Fibroblast of skin of right biceps (primary cell): ENCODE measurements at places on chromosomes 12 and 14.

DNA sequence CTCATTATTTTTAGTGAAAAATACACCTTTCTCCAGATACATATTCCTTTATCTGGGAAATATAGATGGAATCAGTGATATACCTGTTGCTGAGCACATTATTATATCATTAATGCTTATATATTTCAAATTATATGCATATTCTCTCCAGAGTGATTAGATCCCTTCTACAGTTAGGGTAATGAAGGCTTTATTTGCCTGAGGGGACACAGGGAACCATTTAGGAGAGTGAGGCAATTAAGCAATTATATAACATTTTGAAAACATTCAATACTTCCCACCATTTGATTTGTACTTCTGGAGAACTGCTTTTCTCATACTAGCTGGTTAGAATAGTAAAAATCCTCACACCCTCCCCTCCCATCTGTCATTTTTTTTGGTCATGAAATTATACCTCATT lies 212.8 kb upstream of the NOVA1 start:
- DNase-seq: no peak

GRCh38 chr14:103001226-103001625 lies 56.1 kb downstream of the CDC42BPB start:
- DNase-seq: no peak

DNA sequence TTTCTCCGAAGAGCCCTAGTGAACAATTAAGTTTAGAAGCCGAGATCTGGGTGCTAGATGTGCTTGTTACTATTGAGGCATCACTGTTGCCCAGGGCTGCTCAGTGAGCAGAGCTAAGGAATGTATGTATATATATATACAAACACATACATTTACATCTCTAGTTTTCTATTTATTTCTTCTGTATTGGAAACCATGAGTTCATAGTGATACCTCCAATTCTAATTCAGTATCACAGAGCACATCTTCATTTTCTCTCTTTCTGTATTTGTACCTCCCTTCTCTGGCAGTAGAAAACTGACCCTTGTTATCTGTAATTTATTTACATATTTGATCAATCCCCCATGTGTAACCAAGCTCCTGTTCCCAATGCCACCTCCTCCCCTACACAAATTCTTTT lies 40.7 kb upstream of the FUT8 start:
- DNase-seq: no peak

- DNase-seq: no peak
These were observed 47.2 kb downstream of the NPAS3 start for GRCh38 chr14:32985866-32986265.

DNA sequence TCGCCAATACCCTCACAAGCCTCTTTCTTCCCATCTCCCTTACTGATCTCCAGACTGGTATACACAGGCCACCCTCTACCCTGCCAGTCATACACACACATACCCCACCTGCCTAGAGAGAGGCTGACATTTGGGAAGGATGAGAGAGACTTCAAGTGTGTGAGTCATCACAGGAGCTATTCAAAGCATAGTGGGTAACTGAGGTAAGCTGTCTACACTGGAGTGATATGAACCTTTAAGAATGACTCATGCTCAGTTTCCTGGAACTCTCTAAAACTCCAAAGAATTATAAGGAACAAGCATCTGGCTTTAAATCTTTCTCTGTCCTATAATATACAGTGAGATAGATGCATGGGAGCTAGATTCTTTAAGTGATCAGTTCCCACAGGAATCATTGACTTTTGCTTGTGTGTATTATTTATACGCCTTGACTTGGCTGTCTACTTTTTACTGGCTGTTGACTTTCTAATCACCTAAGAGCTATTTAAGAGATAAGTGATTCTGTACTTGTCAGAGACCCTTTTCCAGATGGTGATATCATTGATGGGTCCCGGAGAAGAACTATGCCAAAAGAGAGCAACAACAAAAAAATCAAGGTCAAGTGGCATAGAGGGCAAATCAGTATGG lies 5.8 kb downstream of the IGF1 start:
- peak; percentile 51 for DNase-seq

DNA sequence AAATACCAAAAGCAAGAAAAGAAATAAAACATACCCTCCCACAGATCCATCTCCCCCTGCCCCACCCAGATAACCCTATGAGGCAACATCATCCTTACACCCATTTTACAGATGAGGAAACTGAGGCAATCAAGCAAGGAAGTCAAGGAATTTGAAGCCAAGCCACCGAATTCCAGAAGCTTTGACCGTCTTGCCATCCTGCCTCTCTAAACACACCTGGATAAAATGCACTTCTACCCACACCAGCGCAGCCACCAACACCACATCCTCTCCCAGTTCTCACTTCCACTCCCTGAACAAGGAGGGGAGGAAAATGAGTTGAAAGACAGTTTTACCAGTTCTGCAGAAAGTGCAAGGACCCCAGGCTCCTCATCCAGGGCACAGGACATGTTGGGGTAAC lies 13.6 kb downstream of the CMKLR1 start:
- no peak for DNase-seq

- DNase-seq: no peak
These were observed 167.5 kb upstream of the RPL10L start for GRCh38 chr14:46819117-46819516.

DNA sequence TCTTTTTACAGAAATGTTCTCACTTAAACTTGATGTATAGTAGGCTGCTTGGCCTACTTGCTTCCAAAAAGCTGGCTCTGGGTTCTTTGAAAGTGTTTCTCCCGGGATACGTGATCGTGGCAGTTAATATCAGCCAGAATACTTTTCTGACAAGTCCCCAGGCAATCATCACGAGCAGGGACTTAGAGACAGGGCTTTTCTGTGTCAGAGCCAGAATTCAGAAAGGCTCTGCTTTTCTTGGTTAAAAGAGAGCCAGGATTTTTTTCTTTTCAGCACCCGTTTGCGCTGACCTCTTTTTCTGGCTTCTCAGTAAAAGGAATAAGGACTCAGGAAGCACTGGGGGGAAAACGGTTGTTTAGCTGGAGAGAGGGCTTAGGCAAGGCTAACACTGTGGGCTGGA lies 57.8 kb upstream of the ARHGAP5 start:
- DNase-seq: no peak

- DNase-seq: no peak
These were observed 375.1 kb upstream of the DDHD1 start for GRCh38 chr14:53528185-53528671.

GRCh38 chr14:88882236-88882635 lies 57.8 kb downstream of the TTC8 start:
- peak; percentile 3 for DNase-seq

DNA sequence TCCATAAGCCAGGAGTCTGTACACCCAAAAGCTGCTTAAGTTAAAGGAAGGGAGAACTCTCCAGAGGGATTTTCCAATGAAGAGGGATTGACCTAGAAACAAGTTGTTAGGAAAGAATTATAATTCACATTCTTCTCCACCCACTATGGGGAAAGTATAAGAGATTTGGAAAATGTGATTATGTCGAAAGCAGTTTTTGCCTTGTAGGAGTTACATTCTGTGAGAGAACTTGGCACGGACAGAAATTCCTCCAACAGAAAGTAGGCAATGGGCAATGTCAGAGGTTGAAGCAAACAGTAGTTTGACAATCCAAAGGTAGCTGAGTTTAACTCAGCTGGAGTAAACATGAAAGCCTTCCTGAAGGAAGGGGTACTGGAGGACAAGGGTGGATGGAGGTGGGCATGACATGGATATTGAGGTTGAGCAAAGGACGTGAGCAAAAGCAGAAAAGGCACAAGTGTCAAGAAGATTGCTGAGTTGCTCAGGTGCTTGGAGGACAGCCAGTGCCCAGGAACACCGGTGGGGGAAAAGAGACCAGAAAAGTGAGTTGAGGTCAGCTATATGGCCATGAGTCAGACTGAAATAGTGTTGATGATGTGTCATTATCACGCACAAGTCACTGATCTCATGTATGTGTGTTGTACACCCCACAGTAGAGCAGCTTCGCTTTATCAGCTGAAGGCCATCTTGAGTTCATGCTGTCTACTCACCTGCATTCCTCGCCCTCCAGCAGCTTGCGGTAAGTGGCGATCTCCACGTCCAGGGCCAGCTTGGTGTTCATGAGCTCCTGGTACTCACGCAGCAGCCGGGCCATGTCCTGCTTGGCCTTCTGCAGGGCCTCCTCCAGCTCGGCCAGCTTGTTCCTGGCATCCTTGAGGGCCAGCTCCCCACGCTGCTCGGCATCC lies 4.0 kb downstream of the KRT5 start:
- peak; percentile 22 for DNase-seq

DNA sequence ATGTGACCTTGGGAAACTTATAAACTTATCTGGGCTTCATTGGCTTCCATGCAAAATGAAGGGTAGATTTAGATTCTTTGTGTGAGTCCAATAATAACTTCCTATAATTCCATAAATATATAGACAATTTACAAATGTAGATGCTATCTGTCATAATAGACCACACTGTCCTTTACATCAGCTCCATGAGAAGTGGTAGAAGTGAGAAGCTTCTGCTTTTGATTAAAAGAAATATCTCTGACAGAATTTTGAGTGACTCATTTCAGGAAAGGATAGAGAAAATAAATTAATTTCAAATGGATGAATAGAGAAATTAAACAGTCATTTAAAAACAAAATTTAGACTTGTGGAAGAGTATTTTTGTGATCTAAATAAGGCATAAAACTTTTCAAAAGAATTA lies 329.7 kb upstream of the ATP2B1 start:
- DNase-seq: peak; percentile 42

DNA sequence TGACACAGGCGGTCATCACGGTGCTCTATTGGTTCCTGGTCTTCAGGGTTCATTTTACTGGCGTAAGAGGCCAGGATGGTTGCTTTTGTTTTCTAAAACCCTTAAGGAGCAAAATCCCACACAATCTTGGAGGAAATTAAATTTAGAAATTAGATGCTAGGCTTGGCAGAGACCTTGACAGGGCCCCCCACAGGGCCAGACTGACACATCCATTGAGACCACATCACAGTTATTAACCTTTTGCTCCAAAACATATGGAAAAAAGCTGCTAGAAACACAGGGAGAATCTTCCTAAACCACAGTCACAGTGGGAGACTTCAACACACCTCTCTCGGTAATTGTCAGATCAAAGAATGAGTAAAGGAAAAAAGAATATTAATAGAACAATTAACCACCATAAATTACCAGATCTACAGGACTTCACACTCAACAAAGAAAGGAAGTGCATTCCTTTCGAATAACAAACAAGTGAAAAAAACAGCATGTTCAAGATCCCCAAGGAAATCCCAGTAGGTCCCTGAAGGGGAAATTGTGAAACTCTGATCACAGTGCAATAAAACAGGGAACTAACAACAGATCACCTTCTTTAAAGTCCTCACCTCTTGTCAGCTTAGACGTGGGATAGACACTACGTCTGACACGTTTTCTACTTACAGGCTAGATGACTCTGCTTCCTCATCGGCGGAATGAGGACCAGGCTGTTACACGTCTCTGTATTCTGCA lies 40.2 kb upstream of the TMEM179 start:
- no peak for DNase-seq

DNA sequence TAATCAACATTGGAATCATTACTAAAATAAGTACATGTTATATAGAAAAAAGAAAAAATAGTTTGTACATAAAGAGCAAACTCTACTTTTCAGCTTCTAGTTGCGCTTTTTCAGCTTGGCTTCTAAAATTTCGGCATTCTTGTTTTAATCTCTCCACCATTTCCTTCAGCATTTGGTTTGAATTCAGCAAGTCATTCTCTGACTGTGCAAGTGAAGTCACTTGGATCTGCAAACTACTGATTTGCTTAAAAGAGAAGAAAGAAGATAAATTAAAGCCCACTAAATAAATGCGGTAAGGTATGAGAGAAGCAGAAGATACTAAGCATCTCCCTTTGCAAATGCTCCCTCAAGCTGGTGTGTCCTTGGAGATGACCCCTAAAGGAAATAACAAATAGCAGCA lies 126.3 kb downstream of the CEP83 start:
- DNase-seq: no peak

DNA sequence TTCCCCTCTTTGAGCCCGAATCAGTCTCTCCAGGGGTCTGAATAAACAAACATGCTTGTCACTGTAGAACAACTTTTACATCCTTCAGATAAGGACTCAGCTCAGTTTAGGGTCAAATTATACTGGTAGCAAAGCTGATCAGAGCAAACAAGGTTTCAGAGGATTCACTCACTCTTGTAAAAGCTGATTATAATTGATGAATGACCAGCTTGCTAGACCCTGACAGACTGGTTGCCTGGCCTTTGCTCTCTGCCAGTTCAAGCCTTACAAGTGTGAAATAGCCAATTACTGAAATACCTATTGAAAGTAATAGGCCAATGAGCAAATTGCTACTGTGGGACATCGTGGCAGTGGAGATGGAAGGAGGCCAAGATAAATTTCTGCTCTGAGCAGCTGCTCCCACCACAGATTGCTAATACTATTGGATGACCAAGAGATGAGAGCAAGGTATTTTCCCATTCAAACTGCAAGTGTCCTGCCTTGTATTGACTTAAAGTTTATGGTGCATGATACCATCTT lies 177.6 kb downstream of the PDZRN4 start:
- no peak for DNase-seq

DNA sequence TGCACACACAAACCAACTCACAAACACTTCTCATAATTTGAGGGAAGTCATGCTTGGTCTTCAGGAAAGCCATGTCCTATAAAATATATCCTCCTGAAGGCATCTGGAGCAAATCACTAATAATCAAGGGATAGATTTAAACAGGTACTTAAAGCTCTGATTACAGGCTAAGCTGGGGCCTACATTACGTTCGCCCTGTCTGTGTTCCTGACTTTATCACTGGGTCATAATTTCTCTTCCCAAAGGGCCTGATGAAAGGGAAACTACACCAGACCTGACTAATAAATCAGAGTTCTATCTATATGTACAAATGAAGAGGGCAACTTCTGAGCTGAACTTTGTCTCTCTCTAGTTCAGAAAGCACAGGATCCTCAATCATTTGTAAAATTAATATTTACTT lies 43.9 kb upstream of the RASSF8 start:
- no peak for DNase-seq

DNA sequence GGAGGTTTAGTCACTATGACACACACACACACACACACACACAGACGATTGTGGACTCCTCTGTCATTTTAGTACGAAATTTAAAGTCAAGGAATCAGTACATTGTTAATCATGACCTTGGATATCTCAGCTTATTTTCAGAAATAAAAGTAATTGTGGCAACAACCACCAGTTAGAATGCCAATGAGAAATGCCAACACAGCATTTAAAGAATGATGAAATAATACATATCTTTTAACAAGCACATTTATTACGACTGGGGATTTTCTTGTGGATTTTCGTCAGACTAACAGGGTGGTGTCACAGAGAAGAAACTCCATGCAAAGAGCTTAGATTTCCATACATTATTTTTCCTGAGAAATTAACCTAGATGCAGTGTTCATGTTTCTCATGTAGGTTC lies 1289.4 kb downstream of the AACS start:
- DNase-seq: no peak
